ENCODE measurements at places on chromosomes 2 and 18. TPM values are rescaled to one million over a fixed set of nuclear protein-coding genes. Genes with fewer than 3 reads are reported as not detected.

Gene NEU4
- total RNA-seq: 1.6 TPM

Gene SH3RF3
- total RNA-seq: 9.0 TPM

Gene KCNJ3
- total RNA-seq: 13.9 TPM

Gene HOXD3
- not detected for total RNA-seq

Gene DSG4
- total RNA-seq: under 0.01 TPM

Gene GPR35
- 0.41 TPM for total RNA-seq

Gene CFC1
- 0.41 TPM for total RNA-seq

Gene ZNF396
- total RNA-seq: 4.1 TPM

Gene MPV17
- total RNA-seq: 41.6 TPM

Gene GPR39
- total RNA-seq: 2.9 TPM

Gene GALR1
- under 0.01 TPM for total RNA-seq

Gene VIT
- total RNA-seq: 0.41 TPM

Gene CCL20
- total RNA-seq: not detected

Data from frontal cortex (tissue), 4 donors.